ENCODE measurements at places on chromosomes 12 and 14.

GRCh38 chr14:105540811-105541210 lies 14.4 kb downstream of the TMEM121 start:
- no peak for DNase-seq

- DNase-seq, result no peak
Measured at GRCh38 chr14:47675466-47676314, at the start of gene MDGA2. Gene MDGA2, minus strand, starts transcription at chr14:47675605.

- DNase-seq, result no peak
Measured at GRCh38 chr14:103846543-103847450, 578 bp downstream of the PPP1R13B start.

DNA sequence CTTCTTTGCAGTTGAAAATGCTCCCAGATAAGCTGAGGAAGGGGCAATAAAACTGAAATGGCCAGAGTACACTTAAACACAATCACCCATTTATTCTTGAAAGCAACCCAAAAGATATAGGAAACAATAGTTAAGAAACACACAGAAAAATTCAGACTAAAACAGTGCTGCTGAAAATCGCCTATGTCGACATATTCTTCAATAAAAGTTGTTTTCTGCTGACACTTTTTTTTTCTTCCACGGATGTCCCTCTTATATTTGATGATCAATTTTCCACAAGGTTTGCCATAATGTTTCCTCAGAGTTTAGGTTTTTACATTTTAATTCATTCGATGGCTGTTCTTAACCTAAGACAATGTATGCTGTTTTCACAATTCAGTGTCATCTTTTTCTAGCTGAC lies 74.2 kb downstream of the TPH2 start:
- DNase-seq, result no peak

- no peak for DNase-seq
Measured at GRCh38 chr14:105925615-105926372, 399.4 kb downstream of the TMEM121 start.

- DNase-seq, result no peak
Measured at GRCh38 chr12:6476489-6476888, 6.0 kb upstream of the VAMP1 start.

- no peak for DNase-seq
Measured at GRCh38 chr12:114405519-114406271, at the start of gene TBX5. Gene TBX5, minus strand, starts transcription at chr12:114406144. Its CDS starts 2,246 bp downstream, at chr12:114403898.

GRCh38 chr14:68386950-68387779 lies 405.7 kb downstream of the ZFP36L1 start:
- no peak for DNase-seq

- DNase-seq, result no peak
Measured at GRCh38 chr14:69755784-69756183, 11.2 kb upstream of the SRSF5 start.

- DNase-seq, result no peak
Measured at GRCh38 chr12:124318278-124319020, 23.6 kb downstream of the RFLNA start.

DNA sequence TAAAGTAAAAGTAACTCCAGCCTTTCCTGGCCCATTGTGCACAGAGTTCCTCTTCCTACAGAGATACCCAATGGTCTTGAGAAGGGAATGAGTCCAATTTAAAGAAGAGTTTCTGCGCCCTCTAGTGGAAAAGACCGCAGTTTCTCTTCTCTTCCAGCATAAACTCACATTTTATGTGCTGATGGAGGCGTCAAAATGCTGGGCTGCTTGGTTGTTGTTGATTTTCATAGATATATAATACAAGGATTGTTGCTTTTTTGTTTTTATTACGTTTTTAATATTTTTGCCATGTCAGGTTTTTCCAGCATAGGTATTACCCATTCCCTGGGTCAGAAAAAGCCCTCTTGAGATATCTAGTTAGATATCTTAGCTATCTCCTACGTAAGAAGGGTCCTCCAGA lies 356.9 kb upstream of the STXBP6 start:
- peak; percentile 64 for DNase-seq

DNA sequence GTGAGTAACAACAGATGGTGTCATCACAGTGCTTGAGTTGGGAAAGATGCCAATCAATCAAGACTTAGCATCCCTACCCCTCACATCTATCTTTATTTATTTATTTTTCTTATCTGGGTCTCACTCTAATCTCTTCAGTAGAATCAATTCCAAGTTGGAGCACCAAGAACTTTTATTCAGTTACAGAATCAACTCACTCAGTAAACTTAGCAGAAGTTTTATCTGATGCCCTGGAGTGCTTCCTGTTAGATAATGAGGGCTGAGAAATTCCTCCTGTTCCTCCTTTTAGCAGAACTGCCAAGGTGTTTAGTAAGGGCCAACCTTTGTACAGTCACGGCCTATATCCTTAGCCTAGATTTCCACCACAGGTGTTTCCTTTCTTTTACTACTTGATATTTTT lies 11.3 kb upstream of the SLC5A8 start:
- DNase-seq, result no peak

DNA sequence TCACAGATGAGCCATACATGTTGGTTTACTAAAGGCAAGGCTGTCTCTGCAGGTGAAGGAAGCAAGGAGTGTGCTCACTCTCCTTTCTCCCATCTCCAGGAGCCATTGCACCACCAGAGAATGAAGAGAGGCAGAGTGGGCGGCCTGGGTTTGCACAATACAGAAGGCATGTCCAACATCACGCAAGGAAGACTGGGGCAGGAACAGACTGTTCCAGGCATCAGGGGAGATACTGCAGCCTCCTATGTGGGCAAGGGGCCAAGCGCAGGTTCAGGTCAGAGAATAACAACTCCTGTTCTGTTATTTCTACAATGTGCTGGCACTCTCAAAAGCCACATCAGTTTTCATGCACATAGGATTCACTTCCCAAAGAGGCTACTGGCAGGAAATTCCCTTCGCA lies 1.7 kb upstream of the TMEM229B start:
- DNase-seq, result no peak

- DNase-seq, result no peak
Measured at GRCh38 chr12:105336411-105336810, 5.9 kb downstream of the C12orf75 start.

GRCh38 chr14:39367387-39367751 lies 64.9 kb downstream of the FBXO33 start:
- DNase-seq, result no peak

GRCh38 chr12:2284857-2285256 lies 232.1 kb downstream of the CACNA1C start:
- peak; percentile 40 for DNase-seq

DNA sequence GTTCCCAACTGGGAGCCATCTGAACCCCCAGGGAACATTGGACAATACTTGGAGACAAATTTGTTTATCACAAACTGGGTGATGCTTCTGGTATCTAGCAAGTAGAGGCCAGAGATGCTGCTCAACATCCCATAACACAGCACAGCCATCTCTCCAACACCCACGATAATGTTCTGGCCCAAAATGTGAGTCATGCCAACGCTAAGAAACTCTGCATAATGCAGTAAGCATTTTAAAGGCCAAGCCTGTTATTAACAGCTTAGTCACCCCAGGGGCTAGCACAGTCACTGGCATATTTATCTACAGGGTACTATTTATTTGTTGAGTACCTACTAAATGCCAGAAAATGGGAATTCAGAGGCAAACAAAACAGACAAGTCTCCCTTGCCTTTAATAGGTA lies 873.1 kb upstream of the TMEM132C start:
- DNase-seq, result no peak

DNA sequence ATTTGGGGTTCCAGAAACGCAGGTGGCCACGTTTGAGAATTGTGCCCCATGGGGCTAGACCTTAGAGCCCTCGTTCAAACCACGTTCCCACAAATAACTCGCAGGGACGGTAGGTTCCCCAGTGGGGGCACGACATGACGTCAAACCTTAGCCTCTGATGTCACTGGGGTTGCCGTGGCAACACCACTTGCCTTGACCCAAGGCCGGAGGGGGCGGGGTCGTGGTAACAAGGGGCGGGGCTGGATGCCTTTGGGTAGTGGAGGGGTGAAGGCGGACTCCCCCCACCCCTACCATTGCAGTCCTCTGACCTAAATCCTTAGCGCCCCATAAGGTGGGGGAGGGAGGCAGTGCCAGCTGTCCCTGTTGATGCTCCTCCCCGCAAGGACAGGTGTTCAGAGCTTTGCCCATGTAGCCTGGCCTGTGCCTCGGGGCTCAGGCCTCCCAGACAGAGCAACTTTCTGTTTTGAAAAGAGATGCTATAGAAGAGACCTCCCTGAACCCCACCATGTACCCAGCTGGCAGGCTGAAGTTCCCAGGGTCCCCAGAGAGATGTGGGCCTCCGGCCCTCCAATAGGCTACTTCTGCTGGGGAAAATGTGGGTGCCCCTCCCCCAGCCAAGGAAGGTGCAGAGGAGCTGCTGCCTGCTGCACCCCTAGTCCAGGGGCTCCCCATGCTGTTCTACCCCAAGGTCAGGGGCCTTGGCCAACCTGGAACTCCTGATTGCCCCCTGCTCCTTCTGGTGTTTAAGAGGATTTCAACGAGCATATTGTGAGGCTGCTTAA lies 1.9 kb downstream of the FAM222A start:
- DNase-seq, result no peak

DNA sequence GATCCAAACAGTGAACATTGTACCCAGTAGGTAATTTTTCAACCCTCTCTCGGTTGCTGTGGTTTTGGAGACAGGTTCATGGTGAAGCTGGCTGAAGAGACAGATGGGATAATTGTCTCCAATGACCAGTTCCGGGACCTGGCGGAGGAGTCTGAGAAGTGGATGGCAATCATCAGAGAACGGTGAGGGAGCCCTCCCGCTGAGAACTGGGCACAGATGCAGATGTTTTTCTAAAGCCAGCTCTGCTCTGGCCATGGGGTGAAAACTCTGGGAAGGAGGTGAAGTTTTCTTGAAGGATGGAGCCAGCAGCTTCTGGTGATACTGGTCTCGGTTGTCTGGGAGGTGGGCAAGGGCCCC lies 6.2 kb downstream of the KHNYN start:
- DNase-seq, result no peak

DNA sequence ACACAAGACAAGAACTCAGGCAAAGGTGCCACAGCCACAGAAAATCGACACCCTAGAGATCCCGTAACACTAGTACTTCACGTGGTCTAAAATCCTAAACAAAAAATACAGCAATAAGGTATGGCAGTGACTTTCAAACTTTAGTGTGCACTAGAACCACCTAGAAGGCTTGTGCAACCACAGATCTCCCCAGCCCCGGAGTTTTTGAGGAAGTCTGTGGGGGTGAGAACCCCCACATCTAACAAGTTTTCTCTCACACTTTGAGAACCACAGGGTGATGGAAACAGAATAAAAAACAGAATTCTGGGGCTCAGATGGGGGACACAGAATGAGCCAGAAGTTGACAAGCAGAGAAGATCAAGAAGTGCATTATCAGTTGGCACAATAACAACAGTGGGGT lies 254.0 kb downstream of the ANO6 start:
- DNase-seq, result no peak

GRCh38 chr12:117874842-117875434 lies 93.9 kb downstream of the KSR2 start:
- DNase-seq, result peak; percentile 61

DNA sequence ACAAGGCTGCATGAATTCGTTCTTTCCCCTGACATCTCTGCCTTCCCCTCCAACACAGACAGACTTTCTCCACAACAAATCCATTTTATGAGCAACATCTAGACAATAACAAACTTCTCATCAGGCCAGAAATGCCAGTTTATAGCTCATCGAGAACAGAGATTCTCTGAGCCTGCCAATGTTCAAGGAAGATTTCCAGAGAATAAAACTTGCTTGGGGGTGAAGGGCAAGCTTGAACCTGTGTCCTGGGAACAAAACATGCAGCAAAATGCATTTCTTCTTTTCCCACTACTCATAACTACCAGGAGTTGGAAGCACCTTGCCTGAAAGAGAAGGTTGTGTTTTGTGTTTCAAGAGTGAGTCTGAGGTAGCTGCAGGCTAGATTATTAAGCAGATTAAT lies 6.8 kb downstream of the MAP1LC3B2 start:
- DNase-seq, result no peak

- no peak for DNase-seq
Measured at GRCh38 chr12:126519833-126520232, 1454.6 kb downstream of the AACS start.

DNA sequence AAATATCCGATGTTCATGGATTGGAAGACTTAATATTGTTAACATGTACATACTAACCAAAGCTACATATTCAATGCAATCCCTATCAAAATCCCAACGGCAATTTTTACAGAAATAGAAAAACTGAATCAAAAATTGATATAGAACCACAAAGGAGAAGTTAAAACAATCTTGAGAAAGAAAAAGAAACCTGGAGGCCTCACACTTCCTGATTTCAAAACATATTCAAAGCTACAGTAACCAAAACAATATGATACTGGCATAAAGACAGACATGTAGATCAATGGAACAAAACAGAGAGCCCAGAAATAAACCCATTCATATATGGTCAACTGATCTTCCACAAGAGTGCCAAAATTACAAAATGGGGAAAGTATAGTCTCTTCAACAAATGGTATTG lies 5.4 kb upstream of the PELI2 start:
- DNase-seq, result no peak

DNA sequence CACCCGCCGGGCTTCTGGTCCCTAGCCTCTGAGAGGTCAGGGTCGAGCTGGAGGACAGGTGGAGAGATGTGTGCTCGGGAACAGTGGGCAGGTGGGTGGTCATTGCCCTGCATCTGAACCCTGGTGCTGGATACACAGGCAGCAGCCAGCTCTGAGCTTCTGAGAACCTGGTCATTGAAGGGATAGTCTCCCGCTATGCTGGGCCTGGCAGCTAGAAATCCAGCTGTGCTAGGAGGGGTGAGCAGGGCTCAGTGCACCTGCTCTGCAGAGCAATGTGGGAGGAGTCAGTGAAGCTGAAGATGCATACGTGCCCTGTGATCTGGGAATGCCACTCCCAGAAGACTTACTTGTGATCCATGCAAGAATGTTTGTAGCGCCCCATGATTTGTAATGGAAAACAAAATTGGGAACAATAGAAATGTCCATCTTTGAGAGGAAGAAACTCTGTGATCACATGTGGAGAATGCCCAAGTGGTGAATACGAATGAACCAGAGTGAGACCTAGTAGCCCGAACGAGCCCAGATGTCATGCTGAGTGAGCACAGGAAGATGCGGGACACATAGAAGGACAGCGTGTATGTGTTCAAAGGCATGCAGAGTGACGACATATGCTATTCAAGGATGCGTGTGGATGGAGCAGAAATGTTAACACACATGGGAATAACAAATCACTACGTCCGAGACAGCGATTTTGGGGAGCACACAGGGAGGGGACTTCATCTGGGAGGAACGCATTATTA lies 63.4 kb downstream of the AACS start:
- DNase-seq, result no peak

- DNase-seq, result peak; percentile 3
Measured at GRCh38 chr12:62834971-62835547, 99.9 kb downstream of the PPM1H start.

GRCh38 chr12:113226696-113227568 lies 5.7 kb downstream of the TPCN1 start:
- DNase-seq, result no peak

- no peak for DNase-seq
Measured at GRCh38 chr12:92457458-92458180, 245.2 kb upstream of the PLEKHG7 start.

DNA sequence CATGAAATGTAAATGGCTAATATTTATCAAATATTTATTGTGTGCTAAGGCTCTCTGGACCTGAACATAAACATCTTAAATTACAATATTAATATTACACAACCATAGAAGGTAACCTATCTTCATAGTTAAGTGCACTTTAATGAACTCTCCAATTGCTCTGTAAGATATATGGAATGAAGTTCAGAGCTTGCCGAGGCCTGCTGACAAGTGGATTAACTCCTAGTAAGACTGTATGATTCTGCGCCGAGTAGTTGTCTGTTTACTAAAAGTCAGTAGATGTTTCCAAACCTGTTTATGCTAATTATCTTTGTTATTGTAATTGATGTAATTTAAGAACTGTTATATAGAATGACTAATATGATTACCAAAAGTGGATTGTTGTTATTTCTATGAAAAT lies 77.2 kb downstream of the PTPRR start:
- DNase-seq, result no peak

GRCh38 chr12:97404543-97404942 lies 58.1 kb upstream of the RMST start:
- DNase-seq, result peak; percentile 44
